ENCODE measurements at places on chromosomes 3 and 15.

DNA sequence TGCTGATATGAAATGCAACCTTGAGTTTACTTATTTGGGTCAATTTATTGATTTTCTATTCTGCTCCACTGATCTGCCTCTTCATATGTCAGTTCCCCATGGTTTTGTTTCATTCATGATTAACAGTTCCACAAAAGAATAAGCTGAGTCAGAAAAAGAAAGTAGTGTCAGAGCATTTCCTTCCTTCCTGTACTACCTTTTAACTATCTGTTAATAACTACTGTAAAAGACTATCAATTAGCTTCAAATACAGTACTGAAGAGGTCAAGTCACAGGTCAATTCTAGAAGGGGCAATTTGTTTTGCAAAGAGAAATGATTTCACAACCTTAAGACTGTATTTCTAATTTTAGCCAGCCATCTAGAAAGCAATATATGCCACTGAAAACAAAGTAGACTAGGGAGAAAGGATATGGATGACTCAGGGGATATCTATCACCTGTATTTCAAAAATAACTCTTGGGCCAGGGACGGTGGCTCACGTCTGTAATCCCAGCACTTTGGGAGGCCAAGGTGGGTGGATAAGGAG lies 129.5 kb downstream of the TFDP2 start:
- no peak for DNase-seq

GRCh38 chr3:23275061-23275460 lies 71.9 kb downstream of the UBE2E2 start:
- no peak for DNase-seq

GRCh38 chr3:4754180-4755086 lies 224.8 kb upstream of the BHLHE40 start:
- DNase-seq = no peak

DNA sequence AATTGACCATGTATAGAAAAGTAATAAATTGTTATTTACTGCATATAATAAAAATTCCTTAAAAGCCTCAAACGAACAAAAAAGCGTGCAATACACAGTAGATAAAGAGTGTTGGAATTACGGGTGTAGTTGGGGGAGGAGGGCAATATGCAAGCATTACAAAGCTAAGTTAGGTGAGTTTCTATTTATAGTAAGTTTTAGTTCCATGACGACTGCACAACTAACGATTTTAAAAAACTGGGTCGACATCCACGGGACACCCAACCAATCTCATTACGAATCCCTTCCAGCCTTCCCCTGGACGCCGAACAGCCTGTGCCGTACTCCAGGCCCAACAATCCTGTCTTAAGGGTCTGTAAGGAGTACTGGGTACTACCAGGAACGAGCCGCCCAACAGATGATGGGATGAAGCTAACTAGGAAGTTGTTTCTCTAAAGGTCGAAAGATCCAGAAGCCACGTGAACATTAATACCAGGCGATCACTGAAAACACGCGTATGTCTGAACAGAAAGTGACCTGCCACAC lies 677 bp downstream of the POLQ start:
- DNase-seq = no peak

DNA sequence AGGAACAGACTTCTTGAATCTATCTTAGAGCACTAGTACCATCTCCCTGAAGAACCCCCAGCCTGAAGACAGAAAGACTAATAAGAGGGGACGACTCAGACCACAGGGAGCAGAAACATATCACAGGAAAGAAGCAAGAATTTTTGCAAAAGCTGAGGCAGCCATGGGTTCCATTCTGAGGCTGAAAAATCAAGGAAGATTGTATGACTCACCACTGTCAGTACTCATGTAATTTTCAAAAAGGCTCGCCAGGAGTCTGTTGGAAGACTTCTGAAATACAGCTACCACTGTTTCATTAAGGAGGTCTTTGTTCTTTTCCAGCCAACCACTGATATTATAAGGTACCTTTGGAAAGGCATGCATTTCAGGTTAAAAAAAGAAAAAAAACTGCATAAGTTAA lies 47.5 kb downstream of the MYH15 start:
- no peak for DNase-seq

- no peak for DNase-seq
Observed at GRCh38 chr15:48375767-48376166, 44.5 kb downstream of the DUT start.

DNA sequence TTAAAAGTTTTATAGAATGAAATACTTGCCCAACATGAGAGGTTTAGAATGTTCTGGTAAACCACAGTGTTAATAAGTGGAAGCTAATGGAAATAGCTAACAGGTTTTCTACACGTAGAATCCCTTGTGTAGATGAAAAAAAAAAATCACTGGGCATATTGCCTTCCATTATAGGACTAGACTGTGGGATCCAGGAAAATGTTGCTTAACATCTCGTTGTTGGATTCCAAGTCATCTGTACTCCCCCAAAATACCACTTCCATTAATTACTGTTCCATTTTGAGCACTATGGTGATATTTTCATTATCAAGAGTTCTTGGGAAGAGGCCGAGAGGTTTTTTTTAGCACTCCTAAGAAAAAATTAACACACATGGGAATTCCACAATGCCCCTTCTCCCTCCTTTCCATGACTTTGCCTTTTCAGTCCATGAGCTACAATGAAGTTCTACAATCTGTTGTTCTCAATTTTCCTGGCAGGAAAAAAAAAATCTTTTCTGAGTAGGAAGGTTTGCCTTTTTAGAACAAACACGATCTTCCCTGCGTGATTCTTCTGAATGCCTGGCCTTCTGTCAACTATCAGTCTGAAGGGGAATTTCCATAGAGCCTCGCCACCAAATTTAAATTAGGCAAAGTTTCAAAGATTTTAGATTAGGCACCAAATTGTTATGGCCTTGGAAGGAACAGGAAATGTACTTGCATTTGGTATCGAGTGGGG lies 74.4 kb upstream of the CTDSPL start:
- no peak for DNase-seq

Measured in esophagus squamous epithelium (tissue), 5 donors.